Gastroesophageal sphincter (tissue), 4 donors: ENCODE measurements at places on chromosomes 1 and 21.

DNA sequence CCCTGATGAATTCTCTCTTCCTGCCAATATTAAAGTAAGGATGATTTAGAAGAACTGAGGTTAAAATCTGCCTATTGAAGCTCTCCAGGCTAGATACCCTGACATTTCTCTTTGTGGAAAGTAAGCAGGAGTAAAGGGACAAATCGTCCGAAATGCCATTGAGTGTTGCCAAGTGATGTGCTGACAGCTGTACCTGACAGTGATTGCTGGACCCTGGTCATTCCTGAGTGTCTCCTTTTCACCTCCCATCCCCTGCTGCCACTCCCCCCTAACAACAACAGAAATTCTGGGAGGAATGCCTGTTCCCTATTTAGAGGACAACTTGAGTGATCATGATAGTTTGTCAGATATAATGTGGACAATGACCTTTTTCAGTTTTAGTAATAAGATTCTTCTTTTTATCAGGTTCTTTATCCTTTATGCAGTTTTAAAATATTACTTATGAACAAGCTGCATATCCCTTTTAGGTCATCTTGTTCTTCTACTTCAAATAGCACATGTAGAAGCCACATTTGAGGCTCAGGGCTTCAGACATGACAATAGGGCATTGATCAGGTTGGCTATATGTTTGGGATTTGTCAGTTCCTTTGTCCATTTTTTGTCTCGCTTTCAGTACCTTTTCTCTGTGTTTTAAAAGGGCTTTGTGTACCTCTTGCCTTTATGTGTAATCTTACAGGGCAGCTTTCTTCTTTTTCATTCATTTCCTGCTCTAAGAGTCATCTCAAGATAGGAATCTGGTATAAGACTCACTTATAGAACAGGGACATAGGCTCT, 56.0 kb downstream of the ITSN1 start:
- ATAC-seq, result no peak

DNA sequence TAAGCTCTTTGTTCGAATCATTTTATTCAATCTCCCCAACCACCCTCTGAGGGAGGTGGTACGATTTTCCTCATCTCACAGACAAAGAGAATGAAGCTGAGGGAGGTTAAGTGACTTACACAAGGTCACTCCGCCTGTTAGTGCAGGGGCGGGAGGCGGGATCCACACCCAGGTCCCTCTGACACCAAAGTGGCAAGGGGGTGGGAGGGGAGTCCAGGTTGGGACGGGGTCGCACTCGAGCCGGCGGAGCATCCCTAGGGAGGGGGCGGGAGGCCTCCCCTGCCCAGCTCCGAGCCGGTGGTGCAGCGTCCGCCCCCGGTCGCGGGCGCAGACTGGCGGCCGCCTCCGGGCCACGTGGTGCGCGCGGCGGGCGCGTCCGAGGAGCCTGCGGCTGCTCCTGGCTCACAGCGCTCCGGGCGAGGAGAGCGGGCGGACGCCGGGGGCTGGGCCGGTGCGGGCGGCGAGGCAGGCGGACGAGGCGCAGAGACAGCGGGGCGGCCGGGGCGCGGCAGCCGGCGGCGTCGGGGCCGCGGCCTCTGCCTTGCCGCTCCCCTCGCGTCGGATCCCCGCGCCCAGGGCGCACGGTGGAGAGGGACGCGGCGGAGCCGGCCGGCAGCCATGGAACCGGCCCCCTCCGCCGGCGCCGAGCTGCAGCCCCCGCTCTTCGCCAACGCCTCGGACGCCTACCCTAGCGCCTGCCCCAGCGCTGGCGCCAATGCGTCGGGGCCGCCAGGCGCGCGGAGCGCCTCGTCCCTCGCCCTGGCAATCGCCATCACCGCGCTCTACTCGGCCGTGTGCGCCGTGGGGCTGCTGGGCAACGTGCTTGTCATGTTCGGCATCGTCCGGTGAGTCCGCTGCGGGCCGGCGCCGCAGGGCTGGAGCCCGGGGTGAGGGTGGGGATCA, at the start of gene OPRD1:
Gene OPRD1, plus strand, starts transcription at position 405 of the 903 bp plus-strand sequence. Its CDS starts 214 bp downstream, at position 619.
- no peak for ATAC-seq

GRCh38 chr1:7247158-7247557, 461.9 kb downstream of the CAMTA1 start:
- no peak for ATAC-seq

- ATAC-seq, result no peak
Observed at GRCh38 chr1:8665833-8666232, 151.6 kb downstream of the RERE start.

GRCh38 chr21:41613533-41613909, 105.6 kb upstream of the TMPRSS2 start:
- no peak for ATAC-seq

DNA sequence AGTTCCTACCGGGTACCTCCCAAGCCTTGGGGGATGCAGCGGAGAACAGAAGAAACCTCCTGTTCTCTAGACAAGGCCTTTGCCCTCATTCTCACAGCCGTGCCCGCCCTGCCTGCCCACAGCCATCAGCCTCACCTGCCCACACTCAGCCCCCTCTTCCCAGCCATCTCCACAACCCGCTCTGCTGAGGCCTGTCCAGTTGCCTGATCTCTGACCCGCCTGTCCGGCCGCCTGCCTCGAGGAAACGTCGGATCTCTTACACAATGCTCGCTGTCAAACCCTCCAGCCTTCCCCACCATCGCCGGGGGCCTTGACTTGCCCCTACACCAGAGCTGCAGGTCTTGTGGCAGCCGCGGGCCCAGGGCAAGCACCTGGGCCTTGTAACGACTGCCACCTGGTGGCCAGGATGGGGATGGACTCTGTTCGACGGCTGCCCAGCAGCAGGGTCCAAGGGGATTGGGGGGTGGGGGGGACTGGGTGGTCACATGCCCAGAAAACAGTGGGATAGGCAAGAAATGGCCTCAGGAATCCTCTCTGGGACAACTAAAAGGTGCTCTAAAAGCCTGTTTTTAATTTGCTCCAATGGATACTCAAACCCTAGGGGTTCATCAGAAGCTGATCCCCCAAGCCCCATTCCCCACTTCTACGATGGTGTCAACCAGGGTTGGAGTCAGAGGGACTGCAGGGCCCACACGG, 31.0 kb downstream of the SLC45A1 start:
- peak; percentile 45 for ATAC-seq

- no peak for ATAC-seq
Observed at GRCh38 chr1:26121854-26122773, 10.5 kb downstream of the PDIK1L start.

DNA sequence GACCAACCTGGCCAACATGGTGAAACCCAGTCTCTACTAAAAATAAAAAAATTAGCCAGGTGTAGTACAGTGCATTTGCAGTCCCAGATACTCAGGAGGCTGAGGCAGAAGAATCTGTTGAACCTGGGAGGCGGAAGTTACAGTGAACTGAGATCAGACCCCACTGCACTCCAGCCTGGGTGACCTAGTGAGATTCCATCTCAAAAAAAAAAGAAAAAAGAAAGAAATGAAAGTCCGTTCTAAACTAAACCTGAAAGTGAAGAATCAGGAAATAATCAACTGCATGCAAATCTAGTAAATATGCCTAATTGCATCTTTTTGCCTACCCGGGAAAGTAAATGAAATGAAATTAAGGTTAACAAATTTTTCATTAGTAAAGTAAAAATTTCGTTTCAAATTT, 99.6 kb downstream of the ZZZ3 start:
- no peak for ATAC-seq

- ATAC-seq, result no peak
Observed at GRCh38 chr1:58573705-58574591, 3.1 kb downstream of the TACSTD2 start.

- ATAC-seq, result peak; percentile 64
Observed at GRCh38 chr21:26964170-26964778, 2.6 kb downstream of the ADAMTS5 start.

- ATAC-seq, result peak; percentile 77
Observed at GRCh38 chr1:12617901-12618660, at the start of gene DHRS3. TSS of gene DHRS3 (minus strand) at chr1:12618210. CDS start at chr1:12617348, 862 bp downstream.

DNA sequence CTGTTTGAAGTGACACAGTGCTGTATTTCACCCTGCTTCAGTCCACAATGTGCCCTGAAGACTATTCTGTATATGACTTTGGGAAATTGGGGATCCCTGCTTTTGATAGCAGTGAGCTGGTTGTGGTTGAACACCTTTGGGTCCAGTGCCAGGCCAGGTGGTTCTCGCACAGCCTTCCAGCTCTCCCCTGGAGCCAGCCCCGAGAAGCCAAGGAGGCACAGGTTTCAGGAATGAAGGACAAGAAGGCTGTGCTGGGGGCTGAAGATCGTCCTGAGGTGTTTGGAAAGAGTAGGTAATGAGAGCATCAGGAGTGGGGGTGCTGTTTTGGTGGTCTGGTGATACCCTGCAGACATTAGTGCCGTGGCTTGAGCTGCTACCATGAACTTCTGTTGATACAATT, 131.4 kb upstream of the COL6A1 start:
- ATAC-seq, result no peak

DNA sequence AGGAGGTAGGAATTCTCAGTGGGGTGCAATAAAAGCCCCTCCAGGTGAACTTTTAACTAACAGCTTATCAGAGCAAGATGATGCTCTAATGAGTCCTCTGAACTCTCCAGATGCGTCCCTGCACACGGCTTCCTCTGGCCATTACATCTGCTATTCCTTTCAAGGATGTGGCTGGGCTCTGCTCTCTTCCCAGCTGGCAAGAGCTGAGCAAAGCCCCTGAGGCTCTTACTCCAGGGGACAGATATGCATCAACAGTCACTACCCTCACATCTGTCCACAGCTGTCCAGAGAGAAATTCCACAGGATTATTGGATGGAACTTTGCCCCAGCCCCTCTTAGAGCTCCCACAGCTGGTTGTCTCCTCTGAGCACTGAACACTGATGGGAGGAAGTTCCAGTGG, 267.8 kb downstream of the C1orf94 start:
- ATAC-seq, result no peak

DNA sequence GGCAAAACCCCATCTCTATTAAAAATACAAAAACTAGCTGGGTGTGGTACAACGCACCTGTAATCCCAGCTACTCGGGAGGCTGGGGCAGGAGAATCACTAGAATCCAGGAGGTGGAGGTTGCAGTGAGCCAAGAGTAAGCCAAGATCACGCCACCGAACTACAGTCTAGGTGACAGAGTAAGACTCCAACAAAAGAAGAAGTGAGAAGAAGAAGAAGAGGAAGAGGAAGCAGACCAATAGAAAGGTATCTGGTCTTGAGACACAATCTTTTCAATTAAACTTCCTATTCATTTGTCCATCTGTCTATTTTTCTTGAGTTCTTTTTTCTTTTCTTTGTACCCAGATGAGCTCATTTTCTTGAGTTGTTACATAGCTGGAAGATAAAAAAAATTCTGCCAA, 55.7 kb upstream of the ACADM start:
- no peak for ATAC-seq

- no peak for ATAC-seq
Observed at GRCh38 chr1:207799989-207800648, 48.3 kb downstream of the CD46 start.

DNA sequence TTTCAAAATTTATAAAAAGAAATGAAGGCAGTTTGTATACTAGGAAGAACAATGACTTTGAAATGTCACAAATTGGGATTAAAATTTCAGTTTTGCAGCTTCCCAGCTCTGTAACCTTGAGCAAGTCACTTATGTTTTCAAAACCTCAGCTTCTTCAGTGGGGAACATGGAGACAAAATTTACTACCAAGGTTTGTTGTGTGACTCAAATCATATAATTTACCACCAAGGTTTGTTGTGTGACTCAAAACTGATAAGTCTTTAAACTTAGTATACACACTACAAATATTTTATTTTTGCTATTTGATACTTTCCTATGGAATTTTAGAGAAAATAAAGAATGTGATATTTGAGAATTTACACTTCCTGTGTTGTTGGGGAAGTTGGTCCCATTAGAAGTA, 219.9 kb downstream of the KCTD3 start:
- ATAC-seq, result no peak

- ATAC-seq, result no peak
Observed at GRCh38 chr1:207366022-207366421, 44.5 kb downstream of the CD55 start.

GRCh38 chr1:90394247-90394646, 322.9 kb downstream of the BARHL2 start:
- no peak for ATAC-seq

- ATAC-seq, result no peak
Observed at GRCh38 chr1:240999826-241000225, 357.2 kb downstream of the RGS7 start.

GRCh38 chr1:44543064-44543744, 131.1 kb downstream of the TMEM53 start:
- no peak for ATAC-seq

DNA sequence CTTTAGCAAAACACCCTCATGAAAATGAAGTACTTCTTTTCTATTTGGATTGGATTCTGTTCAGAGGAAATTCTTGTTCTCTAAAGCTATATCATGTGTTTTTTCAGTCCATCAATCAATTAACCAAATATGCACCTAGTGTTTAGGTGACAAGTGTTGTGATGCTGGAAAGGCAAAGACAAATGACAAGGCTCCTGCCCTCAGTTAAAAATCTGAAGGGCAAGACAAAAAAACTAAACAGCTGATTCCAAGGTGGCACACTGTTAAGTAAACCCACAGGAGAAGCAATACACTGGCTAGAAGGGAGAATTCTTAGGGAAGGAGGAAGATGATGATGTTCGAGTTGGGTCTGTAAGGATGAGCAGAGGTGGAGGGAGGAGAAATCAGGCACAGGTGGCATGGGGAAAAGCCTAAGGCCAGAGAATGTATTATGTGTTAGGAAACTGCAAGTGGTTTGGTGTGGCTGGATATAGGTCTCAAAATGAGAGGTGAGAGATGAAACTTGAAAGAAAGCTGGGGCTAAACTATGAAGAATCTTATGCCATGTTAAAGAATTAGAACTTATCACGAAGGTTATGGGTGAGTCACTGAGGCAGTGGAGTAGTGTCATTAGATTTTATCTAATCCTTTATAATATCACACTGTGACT, 51.8 kb upstream of the GFI1 start:
- no peak for ATAC-seq

GRCh38 chr1:103362348-103363007, 163.0 kb upstream of the RNPC3 start:
- ATAC-seq, result no peak

DNA sequence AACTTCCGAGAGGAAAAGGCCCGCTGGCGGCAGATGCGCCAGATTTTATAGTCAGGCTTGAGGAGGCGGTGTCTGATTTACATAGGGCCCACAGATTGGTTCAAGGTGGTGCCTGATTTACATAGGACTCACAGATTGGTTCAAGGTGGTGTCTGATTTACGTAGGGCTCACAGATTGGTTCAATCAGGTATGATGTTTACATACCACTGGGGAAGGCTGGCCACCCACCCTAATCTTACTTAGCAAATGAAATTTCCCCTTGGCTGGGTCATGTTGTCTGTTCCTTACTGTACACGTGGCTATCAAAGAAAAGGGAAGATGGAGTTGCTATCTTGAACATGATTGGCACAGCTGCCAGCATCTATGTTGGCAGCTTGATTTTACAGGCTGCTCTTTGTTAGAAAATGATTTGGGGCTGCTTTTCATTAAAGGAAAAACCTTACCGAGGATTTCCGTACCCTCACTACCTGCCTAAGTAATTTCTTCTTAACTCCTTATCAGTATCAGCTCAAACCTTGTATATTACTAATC, 96.3 kb downstream of the SETD4 start:
- no peak for ATAC-seq

- ATAC-seq, result peak; percentile 11
Observed at GRCh38 chr21:42113926-42114409, 42.9 kb downstream of the UMODL1 start.
